Cortex of kidney (tissue), 1 donor: ENCODE measurements at places on chromosomes 16 and 17.

GRCh38 chr17:53270936-53271335 is 551.8 kb upstream of the KIF2B start:
- DNase-seq: no peak

- no peak for DNase-seq
These were observed 74.5 kb upstream of the RCVRN start for GRCh38 chr17:9979463-9979995.

- DNase-seq: no peak
These were observed 15.9 kb downstream of the RAB5C start for GRCh38 chr17:42138749-42139492.

DNA sequence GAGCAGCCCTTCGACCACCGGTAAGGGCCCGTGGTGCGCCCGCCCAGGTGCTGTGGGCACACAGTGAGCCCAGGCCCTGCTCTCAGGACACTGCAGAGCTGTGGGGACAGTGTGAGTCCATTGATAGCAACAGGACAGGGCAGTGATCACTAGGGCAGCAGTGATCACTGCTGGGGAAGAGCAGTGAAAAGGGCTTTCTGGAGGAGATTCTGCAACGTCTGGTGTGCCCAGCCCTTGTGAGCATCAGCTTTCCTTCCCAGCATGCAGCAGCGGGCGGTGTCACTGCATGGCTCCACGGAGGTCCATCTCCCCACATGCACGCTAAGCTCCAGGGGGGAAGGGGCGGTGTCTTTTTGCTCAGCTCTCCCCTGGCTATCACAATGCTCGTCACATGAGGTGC is 32.1 kb downstream of the MAP1LC3B start:
- DNase-seq: no peak

DNA sequence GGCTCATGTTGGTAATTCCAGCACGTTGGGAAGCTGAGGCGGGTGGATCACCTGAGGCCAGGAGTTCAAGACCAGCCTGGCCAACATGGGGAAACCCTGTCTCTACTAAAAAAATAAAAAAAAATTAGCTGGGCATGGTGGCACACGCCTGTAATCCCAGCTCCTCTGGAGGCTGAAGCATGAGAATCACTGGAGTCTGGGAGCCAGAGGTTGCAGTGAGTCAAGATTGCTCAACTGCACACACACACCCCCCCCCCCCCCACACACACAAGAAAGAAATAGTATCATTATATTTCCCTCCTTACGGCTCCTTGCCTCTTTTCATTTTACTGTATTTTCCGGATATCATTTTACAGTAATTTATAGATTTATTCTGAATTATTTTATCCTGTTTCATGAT is 963.1 kb upstream of the GOT2 start:
- DNase-seq: no peak

DNA sequence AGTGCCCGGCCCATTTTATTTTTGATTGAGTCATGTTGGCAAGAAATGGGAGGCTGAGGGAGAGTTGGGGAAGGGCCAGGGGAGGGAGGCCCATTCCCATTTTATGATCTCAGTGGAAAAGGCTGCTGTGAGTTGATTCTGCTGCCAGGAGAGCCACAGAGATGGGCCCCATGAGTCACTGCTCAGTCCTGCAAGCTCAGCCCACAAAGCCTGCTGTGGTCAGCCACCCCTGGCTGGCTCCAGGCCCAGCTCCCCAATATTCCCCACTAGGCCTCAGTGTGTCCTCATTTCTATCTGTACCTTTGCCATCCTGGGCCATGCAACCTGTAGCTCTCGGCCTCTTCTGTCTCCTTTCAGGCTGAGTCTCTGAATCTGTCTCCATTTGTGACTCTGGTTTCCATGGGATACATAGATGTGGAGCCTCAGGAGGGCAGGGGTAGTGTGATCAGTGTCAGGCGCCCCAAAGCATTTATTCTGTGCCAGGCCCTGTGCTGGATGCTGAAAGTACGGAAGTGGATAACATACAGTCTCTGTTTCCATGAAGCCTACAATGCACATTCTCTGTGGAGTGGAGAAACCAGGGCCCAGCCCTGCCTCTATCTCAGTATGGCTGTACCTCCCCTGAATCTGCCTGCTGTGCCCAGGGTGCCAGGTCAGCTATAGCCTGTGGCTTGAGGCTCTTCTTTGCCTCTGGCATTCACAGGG is 1.9 kb upstream of the PLEKHG4 start:
- no peak for DNase-seq

GRCh38 chr16:69626256-69626655 is 60.5 kb downstream of the NFAT5 start:
- no peak for DNase-seq

GRCh38 chr17:1638624-1639300 is 6.8 kb downstream of the SCARF1 start:
- no peak for DNase-seq

GRCh38 chr17:63405741-63406261 is 40.3 kb downstream of the CYB561 start:
- no peak for DNase-seq

DNA sequence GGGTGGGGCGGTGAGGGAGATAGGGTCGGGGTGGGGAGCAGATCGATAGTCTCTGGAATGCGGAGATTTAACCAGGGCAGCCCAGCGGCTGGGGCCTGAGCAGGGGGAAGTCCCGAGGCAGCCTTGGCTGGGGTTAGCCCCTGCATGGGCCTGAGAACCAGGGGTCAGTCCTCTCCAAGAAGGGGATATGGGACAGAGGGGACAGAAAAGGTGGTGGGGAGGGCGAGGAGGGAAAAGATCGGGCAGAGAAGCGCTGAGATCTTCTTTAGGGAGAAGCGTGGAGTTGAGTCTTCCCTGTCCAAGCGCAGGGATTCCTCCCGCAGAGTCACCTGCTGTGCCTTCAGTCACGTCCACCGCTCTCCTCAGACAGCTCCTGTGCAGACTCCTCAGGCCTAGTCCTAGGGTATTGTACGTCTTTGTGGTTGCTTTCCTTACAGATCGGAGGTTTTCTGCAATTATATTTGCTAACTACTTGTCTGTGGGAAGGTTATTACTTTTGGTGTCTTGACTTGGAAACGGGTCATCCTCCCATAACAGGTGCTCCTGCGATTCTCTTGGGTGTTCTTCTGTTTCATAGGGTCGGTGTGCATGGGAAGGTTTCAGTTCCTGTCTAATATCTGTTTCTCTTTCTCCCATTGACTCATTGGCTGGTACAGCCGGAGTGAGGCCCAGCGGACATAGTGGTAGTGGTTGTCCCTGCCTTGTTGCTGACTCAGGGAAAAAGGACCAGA is 952 bp downstream of the CD300A start:
- no peak for DNase-seq

DNA sequence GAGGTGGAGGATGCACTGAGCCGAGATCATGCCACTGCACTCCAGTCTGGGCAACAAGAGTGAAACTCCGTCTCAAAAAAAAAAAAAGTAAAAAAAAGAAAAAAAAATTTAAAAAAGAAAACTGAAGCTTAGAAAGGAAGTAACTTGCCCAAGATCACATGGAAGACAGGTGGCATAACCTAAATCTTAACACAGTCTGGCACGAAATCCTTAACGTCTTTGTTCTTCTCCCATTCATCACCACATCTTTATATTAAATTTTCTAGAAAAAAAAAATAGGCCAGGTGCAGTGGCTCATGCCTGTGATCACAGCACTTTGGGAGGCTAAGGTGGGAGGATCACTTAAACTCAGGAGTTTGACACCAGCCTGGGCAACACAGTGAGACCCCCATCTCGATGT is 9.3 kb downstream of the WDR59 start:
- DNase-seq: no peak

DNA sequence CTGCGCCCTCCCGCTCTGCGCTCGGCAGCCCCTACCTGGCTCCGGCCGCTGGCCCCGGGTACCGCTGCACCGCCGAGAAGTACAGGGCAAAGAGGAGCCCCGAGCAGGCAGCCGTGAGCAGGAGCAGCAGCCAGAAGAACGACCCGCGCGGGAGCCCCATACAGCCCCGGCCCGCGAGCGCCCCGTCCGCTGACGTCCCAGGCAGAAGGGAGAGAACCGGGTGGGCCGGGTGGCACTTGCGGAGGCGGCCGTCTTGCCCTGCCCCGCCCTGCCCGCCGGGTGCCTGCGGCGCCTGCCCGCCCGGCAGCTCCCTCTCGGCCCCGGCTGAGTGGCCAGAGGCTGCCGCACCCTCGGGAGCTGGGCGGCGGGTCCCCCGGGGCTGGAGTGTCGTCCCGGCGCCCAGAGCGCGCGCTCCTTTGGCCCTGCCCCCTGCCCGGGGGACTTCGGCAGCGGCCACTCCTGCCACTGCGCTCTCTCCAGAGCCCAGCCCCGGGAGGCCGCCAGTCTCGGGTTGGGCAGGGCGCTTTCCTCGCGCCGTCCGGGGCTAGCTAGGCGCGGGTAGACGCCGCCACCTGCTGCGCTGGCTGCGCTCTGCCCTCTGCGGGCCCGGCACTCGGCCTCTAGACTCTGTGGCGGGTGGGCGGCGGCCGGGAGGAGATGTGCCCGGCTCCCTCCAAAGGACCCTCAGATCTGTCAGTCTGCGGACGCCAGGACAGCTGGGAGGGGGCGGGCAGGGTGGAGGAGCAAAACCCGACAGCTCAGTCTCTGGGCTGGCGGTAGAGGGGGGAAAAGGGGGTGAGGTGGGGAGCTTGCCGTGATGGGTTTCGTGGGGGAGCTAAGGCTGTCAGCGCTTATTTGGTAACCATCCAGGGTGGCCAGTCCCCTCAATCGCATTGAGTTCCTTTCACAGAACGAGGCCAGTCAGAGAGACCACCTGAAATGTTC is at the start of gene ST6GALNAC2:
Gene ST6GALNAC2 (minus strand): TSS at position 212 of the 945 bp plus-strand sequence. CDS start 52 bp downstream, at position 160.
- no peak for DNase-seq

DNA sequence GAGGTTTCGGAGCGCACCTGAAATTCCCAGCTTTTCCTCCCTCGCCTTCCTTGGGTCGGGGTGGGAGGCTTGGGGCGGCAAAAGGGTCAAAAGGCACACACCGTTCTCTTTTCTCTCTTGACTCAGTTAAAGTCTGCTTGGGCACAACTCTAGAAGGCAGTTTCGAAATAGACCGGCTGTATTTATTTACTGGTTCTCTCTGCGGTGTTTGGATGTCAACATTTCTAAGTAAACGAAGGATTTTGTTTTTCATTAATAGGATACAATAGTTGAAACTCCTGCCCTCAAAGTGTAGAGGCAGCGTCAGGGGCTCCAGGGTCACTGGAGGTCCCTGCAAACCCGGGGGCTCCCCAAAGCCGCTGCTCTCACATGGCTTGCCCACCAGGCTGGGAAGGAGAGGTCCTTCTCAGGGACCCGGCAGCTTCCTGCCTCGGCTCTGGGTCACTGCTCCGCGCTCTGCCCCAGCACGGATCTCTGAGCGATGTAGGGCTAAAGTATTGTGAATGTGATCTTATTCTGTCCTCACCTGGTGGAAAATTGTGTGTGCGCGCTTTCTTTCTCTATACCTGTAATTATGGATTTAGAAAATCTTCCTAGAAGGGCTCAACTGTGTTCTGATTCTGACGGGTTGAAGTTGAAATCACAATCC is 952 bp downstream of the BMERB1 start:
- DNase-seq: no peak

DNA sequence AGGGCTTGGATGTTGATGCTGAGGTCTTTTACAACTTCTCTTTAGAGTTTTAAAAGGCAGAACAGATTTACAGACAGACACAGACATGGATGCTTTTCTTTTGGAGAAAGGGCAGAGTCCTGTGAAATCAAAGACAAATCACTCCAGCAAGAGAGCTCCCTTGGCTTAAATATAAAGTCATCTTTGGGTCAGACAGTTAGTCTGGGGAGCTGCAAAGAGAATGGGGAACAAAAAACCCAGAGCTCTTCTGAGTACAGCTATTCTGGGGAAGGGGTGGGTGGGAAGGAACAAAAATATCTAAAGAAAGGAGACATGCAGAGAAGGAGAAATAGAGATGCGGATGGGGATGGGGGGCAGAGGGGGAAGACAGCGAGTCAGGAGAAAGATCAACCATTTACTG is 266.6 kb downstream of the XYLT1 start:
- no peak for DNase-seq

- DNase-seq: no peak
These were observed 12.3 kb upstream of the EFCAB13 start for GRCh38 chr17:47311420-47311819.

DNA sequence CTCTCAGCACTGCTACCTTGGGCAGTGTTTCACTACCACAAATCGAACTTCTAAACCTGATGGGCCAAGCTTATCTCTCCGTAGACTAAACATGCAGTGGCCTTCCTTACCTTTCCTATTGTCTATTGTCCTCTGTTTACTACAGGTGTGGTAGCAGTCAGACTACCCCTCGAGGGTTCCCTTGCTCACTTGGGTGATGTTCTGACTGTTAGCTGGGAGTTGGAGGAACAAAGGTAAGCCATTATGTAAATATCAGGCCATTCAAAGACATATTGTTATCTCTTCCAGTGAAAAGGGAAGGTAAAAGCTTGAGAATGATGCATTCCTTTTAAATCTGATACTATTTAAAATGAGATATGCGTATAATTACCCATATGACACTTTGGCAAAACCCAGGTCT is 828.3 kb upstream of the EEF2KMT start:
- DNase-seq: no peak

DNA sequence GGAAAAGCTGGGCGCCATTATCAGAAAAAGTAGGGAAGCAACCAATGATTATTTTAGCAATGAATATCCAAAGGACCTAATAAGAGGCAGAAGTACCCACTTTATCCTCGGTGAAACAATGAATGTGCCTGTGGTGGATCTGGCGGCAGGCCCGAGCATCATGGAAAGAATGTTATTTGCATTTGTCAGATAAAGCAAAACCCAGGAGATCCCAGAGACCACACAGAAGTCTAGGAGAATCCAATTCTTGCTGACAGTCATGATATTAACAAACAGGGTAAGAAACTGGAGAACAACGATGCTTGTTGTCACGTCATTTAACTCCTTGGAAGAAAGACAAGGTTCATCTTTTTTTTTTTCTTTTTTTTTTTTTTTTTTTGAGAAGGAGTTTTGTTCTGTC is 12.0 kb upstream of the TNRC6A start:
- no peak for DNase-seq

GRCh38 chr16:85534536-85535351 is 78.4 kb upstream of the GSE1 start:
- no peak for DNase-seq

- DNase-seq: no peak
These were observed 669 bp upstream of the DCTPP1 start for GRCh38 chr16:30430428-30430970.

DNA sequence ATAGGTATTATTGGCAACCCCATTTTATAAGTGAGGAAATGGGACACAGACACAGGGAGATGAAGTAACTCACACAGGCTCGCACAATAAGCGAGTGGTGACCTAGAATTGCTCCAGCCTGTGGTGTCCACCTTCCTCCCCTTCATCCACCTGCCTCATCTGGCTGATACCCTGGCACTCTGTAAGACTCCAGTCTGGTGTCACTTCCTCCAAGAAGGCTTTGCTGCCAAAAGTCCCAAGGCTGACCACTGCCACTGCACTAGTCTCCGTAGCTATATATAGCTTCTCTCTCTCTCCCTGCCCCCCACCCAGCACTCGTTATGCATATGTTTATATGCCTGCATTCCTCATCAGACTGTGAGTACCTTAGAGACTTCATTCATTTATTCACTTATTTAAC is 66.1 kb upstream of the SREBF1 start:
- no peak for DNase-seq

DNA sequence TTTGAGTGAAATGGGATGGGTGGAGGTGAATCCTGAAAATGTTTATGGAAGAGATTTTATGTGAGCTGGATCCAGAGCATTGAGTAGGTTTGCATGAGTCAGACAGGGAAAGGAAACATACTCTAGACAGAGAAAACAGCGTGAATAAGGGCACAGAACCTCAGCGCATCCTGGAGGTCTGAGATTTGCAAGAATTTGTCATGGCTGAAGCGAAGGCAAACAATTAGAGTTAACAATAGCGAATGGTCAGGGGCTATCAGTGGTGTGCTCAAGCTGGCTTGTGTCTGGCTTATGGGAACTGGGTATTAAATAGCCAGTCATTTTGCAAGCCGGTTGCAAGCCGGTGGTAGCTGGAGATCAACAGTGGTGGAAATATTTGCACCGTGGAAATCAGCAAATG is 36.4 kb downstream of the MAP2K6 start:
- no peak for DNase-seq
